Bone marrow (tissue), 2 donors: ENCODE measurements at places on chromosomes 7 and 10.

DNA sequence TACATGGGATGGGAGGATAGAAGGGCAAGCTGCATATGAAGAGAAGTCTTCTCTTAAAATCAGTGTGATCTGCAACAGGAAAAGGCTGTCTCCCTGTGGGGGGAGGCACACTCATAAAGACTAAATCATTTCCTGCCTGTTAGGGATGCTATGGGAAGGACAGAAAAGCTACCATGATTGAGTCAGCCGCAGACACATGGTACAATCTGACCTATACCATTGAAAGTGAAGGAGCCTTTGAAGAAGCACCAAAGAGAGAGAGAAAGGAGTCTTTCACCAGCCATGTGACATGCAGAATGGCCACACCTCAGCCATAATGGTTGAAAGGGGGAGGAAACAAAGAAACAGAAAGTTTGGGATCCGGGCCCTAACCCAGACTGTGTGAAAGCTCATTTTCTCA is 29.1 kb downstream of the NUDCD3 start:
- DNase-seq: peak; percentile 50

GRCh38 chr7:131034166-131034881 is 293.4 kb upstream of the MKLN1 start:
- DNase-seq: no peak

GRCh38 chr10:50861370-50861769 is 24.1 kb downstream of the A1CF start:
- no peak for DNase-seq

DNA sequence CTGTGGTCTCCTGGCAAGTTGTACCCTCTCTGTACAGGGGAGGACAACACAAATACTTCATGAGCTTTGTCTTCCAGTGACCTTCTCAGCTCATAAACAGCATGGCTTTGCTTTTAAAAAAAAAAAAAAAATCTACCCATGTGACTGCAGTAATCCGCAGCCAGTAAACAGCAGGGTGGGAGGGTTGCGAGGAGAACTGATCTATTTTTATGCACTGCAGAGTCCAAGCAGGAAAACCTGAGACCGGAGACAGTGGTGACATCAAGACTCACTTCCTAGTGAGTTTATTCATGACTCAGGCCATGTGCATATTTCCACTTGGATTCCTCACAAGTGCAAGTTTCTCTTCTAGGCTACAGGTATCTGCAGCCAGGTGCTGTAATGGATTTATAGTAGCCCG is 127.9 kb downstream of the NRF1 start:
- DNase-seq: no peak

GRCh38 chr10:121647401-121647800 is 49.2 kb upstream of the FGFR2 start:
- no peak for DNase-seq

DNA sequence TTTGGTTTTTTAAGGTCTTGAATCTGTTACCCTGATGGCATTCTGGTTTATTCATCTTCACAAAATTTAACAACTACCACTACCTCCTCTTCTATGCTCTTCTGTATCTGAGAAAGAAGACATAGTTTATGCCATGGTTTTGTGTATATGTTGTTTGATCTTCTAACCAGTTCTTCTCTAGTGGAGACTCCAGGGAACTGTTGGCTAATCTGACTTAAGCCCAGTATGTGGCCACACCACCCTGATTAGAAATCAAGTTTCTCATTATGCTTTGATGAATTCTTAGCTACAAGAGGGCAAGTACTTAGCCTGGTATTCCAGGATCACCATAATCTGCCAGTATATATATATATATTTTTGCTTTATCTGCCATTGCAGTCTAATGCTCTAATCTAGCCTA is 99.5 kb upstream of the MXI1 start:
- DNase-seq: no peak

DNA sequence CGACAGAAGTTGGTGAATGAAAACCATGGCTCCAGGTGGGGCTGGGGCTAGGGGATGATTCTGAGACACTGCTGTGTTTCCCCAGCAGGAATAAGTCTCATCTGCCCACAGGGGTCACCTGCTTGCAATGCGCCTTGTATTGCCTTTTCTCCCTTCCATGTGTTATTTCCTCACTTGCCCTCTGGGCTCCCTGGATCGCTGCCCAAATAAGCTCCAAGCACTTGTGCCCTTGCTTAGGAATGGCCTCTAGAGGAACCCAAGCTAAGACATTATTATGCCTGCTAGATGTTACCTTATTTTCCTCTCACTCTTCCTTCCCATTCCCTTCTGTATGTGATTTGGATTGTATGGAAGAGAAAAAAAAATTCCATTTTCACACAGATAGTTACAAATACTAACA is 24.8 kb upstream of the PLPP4 start:
- DNase-seq: no peak

GRCh38 chr10:28940158-28940888 is 263.0 kb downstream of the BAMBI start:
- no peak for DNase-seq

- DNase-seq: no peak
Measured at GRCh38 chr10:2917926-2918325, 149.4 kb upstream of the PFKP start.

GRCh38 chr10:122543676-122544445 is 16.7 kb upstream of the DMBT1 start:
- DNase-seq: no peak

GRCh38 chr10:132867801-132868644 is 74.3 kb downstream of the CFAP46 start:
- no peak for DNase-seq

DNA sequence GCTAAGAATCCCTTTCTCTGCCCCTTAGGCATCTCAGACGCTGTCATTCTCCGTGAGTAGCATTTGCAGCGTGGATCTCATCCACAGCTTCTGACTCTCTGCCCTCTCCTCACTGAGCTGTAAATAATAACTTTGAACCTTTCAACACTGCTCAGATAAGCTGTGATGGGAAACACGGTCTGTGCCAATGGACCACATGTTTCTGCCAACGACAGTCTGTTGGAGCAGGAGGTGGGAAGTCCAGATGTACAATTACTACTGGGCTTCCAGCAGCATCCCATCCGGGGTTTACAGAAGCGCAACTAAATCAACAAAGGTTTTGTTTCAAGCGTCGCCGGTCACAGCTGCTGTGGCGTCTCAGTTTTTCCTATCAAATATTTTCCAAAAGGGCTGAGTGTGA is 1110.6 kb downstream of the TYW1 start:
- DNase-seq: no peak

GRCh38 chr7:66871076-66871475 is 49.9 kb upstream of the TMEM248 start:
- DNase-seq: no peak

- no peak for DNase-seq
Measured at GRCh38 chr10:127600479-127600878, 51.4 kb downstream of the NPS start.

DNA sequence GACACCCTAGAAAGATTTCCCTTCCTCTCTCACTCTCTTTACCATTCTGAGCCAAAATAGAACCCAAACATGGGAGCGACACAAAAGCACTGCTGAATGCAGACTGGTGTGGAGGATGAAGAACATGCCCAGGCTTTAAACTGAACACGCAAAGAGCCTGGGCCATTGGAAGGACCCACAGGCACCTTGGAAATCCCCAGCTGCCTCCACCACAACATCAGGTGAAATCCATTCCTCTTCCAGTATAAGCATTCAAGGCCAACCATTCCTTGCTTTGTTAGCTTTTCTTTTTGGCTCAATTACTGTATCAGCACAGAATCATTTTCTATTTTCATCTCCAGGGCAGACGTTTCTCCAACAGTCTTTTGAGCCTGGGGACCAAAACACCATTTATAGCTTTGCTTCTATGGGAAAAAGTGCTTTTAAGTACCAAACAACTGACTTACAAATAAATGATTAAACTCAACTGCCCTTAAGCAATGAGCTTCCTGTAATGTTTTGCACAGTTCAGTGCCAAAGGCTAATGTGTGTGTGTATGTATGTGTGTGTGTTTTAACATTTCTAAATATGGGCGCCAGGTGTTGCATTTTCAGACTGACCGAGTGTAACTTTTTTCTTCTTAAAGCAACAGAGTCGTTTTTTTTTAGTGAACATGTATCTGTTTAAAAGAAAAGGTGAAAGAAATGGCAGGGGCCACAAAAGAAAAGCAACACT is 16.2 kb upstream of the BLNK start:
- DNase-seq: peak; percentile 6

GRCh38 chr10:119222966-119223386 is 15.6 kb downstream of the GRK5 start:
- DNase-seq: no peak

DNA sequence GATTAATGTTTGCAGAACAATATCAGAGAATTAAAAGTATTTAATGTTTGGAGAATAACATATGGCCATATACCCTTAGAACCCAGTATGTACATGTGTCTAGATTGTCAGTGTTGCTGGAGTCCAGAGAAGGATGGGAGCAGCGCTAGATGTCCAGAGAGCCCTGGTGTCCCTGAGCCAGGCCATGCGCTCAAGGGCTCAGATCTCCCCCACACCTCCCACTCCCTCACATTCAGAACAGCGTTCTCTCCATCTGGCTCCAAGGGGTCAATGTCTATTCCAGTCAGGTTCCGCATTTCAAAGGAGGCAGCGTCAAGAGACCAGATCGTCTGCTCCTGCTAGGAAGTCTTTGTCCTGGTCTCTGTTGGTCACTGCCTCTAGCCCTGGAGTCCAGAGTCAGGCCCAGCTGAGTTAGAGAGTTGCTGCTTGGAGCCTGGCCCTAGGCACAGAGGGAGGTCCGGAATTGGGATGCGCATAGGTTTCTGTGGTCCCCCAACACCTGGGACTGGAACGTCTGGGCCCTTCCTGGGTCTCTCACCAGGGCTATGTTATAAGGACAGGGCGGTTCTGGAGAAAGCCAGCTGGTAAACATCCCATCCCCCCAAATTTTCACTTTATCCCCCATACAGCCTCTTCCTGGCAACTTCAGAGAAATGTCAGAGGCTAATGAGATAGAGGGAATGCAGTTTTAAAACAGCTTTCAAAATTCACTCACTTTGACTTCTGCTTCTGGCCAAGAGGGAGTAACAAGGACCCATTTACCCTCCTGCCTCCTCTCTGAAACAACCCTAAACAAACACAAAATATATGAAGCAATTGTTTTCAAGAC is 6.5 kb upstream of the WDR86 start:
- DNase-seq: no peak

GRCh38 chr10:103871006-103871405 is 15.6 kb upstream of the SH3PXD2A start:
- DNase-seq: no peak

- DNase-seq: no peak
Measured at GRCh38 chr10:127998501-127999144, 91.7 kb downstream of the PTPRE start.

GRCh38 chr10:29479081-29479925 is 155.5 kb downstream of the SVIL start:
- DNase-seq: no peak

- no peak for DNase-seq
Measured at GRCh38 chr10:105757302-105757701, 1116.2 kb downstream of the SORCS3 start.

- no peak for DNase-seq
Measured at GRCh38 chr7:1709281-1709680, 39.2 kb downstream of the ELFN1 start.

GRCh38 chr7:114589436-114589835 is 174.8 kb downstream of the FOXP2 start:
- DNase-seq: no peak

- no peak for DNase-seq
Measured at GRCh38 chr10:43361547-43362190, 9.8 kb upstream of the FXYD4 start.

- no peak for DNase-seq
Measured at GRCh38 chr7:28990200-28990960, 32.2 kb upstream of the TRIL start.

DNA sequence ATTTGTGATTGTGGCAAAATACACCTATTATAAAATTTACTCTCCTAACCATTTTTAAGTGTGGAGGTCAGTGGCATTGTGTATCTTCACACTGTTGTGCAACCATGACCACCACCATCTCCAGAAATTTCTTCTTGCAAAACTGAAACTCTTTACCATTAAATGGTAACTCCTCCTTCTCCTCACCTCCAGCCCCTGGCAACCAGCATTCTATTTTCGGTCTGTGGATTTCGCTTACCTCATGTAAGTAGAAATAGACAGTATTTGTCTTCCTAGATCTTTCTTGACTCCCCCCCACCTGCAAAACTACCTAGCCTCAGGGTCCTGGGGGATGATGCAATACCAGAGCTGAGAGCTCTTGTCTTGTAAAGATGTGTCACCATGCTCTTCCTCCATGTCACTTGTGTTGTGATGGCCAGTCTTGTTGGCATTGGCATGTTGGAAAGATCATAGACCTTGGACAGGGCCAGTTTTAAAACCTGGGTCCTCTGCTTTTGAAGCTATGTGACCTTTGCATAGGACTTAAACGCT is 71.1 kb upstream of the EMX2 start:
- no peak for DNase-seq

- DNase-seq: no peak
Measured at GRCh38 chr7:6623589-6624245, 8.3 kb downstream of the ZNF853 start.

DNA sequence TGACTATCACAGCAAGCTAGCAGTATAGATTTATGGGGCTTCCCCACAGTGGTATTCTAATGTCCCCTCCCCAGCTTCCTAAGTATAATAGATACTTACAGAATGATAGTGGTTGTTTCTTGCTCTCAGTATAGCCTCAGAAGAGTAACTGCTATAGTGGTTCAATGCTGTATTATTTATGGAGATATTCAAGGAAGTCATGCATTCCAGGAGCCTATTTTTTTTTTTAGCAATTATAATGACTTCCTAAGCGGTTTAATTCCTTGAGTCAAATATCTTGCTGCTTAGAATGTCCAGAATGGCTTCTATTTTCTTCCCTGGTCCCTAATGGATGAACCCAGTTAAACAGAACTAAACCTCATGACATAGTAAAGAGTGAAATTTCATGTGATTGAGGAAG is 451.5 kb upstream of the SEMA3D start:
- DNase-seq: no peak

- no peak for DNase-seq
Measured at GRCh38 chr10:90304533-90304932, 553.3 kb downstream of the HTR7 start.

GRCh38 chr10:78628976-78629375 is 439.8 kb upstream of the ZMIZ1 start:
- DNase-seq: peak; percentile 18
